ENCODE measurements at places on chromosomes 1 and 21. TPM values are rescaled to one million over a fixed set of nuclear protein-coding genes. Genes with fewer than 3 reads are reported as not detected.

DNA sequence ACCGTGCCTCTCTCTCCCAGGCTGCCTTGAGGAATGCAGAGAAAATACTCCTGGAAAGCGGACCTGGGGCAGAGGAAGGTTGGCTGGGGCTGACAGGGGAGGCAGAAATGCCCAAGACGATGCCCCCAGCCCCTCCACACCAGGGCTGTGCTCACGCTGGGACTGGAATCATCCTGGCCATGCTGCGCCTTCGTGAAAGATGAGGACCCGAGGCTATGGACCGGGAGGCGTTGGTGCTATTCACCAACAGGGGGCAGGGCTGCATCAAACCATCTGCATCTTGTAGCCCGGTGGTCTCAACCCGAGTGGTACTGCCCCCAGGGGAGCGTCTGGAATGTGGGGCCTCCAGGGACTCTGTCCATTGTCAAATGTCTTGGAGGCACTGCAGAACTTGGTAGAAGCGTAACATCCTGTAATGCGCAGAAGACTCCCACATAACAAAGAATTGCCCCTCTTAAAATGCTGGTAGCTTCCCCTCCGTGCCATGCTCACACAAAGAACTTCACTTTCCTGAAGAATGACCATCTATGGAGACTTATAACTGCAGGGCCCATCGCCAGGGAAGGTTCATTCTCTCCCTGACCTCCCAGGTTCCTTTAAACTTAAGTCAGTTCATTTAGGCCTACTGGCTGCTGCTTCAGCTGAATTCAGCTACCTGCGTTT, 251.2 kb downstream of the RRAGC start:
- DNase-seq: peak; percentile 55

DNA sequence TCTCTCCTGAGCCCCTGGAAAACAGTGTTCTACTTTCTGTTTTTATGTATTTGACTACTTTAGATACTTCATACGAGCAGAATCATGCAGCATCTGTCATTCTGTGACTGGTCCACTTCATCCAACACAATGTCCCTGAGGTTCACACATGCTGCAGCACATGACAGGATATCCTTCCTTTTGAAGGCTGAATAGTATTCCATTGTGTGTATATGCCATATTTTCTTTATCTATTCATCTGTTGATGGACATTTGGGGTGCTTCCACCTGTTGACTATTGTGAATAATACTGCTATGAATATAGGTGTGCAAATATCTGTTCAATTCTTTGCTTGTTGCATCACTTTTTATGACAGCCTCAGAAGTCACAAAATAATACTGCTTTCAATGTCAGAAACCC, 55.8 kb downstream of the SH3GLB1 start:
- DNase-seq: no peak

GRCh38 chr1:17498214-17498613, 41.3 kb upstream of the ARHGEF10L start:
- DNase-seq: no peak

GRCh38 chr1:8653878-8654277, 163.6 kb downstream of the RERE start:
- DNase-seq: peak; percentile 32

DNA sequence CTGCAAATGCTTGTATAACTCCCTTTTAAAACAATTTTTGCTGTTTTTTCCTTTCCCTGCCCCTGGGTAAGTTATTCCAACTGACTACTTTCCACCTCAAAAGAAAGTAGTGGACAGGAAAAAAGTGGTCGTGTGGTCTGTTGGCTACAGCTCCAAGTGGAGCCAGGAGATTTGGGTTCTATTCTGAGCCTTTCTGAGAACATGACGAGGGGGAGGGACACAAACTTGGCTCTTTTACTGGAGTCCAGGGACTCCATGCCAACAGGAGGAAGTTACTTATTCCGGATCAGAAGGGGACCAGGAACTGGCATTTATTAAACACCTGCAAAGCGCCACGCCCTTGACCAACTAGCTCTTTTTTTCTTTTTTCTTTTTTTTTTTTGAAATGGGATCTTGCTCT, 79.0 kb upstream of the CAPZB start:
- no peak for DNase-seq

The TNN gene
- polyA plus RNA-seq: 2.4 TPM

The ORC1 gene
- 10.4 TPM for polyA plus RNA-seq

Measured in left kidney (tissue), 8 donors.